Right atrium auricular region (tissue), 2 donors: ENCODE measurements at places on chromosomes 11 and 22.
A peak's percentile ranks its signal among the peaks of the same experiment; 100 is the strongest.

DNA sequence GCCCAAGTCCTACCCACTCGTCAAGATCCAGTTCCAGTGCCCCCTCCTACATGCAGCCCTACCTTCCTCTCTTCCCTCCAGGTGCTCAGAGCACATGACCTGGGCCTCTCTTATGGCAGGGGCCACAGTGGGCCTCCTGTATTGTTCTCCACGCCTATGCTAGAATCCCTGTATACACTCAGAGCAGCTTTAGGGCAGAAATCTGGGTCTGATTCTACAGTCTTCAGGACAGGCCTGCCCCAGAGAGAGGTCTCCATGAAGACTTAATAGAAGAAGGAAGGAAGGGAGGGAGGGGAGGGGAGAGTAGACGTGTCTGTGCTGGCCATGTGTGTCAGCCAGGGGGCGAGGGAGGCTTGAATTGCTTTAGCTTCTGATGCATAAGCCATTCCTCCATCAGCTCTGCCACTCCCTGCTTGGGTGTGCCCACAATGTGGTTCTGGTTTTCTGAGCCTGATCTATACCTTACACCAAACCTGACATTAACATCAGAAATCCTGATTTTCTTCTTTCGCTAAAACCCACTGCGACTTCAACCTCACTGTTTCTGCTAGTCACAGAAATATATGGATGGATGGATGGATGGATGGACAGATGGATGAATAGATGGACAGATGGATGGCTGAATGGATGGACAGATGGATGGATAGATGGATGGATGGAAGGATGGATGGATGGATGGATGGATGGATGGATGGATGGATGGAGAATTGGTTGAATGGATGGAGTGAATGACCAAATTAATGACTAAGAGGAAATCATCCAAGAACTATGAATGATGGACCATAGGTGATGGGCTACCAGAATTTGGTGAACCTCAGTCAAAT lies 56.6 kb upstream of the PRDM11 start:
- DNase-seq, result no peak

GRCh38 chr11:66570079-66570849 lies 1.9 kb upstream of the CTSF start:
- no peak for DNase-seq

- DNase-seq, result no peak
Observed at GRCh38 chr11:62999649-63000048, 14.9 kb upstream of the SLC22A6 start.

DNA sequence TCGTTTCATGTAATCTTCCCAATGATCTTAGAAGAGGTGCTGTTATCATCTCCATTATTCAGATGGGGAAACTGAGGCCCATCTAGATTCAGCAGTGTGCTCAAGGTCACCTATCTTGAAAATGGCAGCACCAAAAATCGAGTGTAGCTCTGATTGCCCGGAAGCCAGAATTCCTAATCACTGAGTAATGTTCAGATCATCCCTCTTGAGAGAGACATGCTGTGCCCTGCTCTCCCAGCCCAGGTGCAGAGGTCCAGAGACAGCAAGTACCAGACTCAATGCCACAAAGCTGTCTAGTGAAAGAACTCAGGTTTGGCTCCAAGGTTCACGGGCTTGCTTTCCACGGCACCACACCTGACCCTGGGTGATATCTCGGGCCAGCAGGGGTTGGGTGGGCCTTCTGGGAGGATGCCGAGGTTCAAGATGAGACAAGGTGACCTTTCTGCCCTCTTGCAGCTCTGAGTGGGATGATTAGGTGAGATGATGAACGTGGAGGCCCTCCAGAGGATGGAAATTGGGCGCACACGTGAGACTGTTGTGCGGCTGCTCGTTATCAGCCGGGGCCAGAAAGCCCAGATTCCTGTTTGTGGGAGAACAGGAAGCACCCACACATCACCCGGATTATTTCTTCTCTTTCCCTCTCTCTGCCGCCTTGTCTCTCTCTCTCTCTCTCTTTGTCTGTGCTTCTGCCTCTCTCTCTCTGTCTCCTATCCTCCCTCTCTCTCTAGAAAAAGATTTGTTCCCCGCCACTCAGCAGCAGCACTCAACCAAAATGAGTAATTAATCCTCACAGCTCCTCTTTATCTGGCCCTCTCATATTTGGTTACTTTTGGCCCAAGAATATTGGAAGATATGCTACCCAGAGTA lies 19.0 kb upstream of the RASD2 start:
- no peak for DNase-seq

DNA sequence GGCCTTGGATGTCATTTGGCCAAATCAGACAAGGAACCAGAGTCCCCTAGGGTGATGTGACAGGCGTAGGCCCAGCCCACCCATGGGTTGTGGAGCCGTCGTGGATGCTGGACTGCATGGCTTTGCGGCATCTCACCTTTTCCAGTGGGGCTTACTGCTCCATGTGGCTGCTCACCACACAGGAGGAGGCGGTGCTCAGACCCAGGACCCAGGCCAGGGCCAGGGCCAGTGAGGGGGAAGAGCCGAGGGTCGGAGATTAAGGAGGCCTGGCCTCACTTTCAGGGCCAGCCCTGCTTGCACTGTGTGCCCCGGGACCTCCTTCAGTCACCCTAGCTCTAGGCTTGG lies 105.6 kb downstream of the ST3GAL4 start:
- DNase-seq, result no peak

DNA sequence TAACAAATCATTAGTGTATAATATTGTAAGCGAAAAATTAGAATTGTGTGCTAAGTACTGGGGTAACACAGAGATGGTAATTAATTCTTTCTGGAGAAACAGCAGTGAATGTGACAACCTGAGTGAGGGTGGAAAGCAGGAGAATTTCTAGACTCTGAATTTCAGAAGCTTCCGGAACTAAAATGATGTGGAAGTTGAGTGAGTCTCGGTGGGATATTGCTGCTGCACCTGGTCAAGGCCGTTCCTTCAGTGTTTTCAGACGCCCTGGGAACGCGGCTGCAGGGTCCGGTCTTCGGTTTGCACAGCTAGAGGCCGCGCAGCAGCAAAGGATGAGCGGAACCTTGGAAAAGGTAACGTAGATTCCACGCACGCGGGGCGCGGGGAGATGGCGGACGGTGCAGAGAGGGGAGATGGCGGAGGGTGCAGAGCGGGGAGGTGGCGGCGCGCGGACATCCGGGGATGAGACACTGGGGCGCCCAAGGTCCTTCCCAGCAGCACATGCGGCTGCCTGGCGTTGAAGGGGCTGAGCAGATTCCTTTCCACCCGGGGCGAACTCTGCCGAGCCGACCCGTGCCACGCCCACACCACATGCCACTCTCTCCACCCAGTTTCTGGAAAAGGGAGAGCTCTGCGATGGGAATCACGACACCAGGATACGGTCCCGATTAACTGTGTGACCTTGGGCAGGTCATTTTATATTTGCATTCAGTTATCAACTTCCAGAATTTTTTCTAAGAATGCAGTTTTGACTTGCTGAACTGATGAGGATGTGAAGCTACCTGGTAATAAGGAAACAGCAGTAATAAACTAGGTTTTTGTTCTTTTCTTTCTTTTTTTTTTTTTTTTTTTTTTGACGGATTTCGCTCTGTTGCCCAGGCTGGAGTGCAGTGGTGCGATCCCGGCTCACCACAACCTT lies at the start of gene MRPL48:
MRPL48 (plus strand) TSS at position 232 of the 916 bp plus-strand sequence; CDS start at position 330, 98 bp downstream.
- DNase-seq, result peak; percentile 89

GRCh38 chr22:22181341-22181850 lies 63.2 kb upstream of the VPREB1 start:
- no peak for DNase-seq

GRCh38 chr11:15223318-15223717 lies 108.6 kb downstream of the INSC start:
- no peak for DNase-seq

DNA sequence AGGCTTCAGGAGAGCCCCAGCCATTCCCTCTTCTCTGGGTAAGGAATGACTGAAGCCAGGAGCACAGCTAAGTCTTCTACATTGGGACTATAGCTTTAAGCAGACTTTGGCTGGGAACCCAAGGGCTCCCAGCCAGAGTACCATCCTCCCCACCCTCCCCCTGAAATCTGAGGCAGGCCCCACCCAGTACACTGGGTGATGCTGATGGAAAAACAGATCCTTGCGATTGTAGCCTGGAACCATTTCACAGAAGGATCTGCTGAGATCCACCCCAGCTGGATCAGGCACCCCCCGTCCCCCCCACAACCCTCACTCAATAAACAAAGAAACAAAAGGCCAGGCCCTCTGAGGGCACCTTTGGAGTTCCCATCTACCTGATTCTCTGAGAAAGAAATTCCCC lies 39.8 kb downstream of the IL18BP start:
- peak; percentile 81 for DNase-seq

DNA sequence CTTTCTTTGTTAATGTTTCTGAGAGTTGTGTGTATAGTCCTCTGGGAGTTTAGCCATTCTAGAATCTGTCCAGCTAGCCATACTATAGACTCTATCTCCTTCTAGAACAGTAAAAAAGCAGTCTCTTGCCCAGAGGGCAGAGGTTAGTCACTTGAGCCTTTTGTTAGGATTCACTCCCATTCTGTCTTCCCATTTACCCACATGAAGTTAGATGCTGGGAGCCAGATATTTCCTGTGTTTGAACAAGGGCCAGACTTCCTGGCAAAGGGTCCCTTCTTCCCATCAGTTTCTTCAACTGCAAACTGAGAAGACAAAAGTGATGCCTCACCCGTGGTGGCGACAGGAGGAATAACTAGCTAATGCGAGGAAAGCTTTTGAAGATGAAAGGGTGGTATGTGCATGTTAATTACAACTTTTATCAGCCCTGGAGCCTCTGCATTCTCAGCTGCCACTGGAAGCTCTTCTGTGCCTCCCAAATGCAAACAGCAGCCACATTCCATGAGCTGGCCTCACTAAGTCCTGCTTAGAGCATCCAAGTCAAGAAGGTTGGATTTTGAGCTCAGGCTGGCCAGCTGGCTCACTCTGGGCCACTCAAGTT lies 12.8 kb downstream of the CD44 start:
- no peak for DNase-seq

- no peak for DNase-seq
Observed at GRCh38 chr11:19892876-19893275, 180.2 kb downstream of the NAV2 start.

DNA sequence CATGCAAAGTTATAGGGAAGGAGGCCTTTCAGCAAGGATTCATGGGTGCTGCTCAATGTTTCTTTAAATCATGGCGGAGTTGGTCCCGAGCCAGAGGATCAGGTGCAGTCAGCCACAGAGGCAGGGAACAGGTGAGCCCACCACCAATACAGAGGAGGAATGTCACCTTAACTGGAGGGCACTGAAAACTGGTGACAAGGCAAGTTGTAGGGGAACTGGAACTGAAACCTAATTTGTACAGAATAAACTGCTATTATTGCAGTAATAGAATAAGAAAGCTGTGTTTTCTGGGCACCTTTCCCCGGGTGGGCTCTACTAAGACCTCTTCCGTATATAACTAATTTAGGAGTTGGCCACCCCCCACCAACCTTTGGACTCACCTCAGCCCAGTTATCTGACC lies 296.0 kb upstream of the NARS2 start:
- DNase-seq, result no peak

DNA sequence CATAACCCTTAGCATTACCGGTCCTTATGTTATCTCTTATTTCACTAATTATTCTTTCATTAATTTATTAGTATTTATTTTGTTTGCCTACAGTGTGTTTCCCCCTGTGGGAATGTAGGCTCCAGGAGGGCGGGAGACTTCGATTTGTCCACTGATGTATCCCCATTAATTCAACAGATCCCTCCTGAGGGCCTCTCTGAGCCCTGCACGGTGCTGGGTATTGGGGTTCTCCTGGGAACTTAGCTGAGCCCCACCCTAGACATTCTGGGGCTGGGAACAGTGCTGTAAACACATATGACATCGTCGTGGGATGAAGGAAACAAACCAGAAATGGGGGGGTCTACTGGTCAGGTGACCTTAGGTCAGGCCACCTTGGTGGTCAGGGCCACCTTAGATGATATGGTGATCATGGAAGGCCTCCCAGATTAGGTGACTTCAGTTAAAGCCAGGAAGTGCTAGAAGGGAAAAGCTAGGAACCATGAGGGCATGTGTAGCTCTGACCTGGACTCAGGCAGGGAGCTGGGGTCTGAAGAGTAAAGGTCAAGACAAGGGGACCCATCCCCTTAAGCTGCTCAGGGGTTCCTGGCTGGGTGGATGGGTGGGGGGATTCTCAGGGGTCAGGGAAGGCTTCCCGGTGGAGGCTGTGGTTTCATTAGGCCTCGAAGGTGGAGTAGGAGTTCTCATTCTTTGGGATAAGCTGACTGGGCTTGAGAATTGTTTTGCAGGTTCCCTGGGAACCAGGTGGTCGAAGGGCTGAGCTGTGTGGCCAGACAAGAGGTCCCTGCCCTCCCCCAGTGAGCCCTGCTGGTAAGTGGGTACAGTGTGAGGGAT lies 1.0 kb downstream of the PHETA2 start:
- DNase-seq, result no peak

DNA sequence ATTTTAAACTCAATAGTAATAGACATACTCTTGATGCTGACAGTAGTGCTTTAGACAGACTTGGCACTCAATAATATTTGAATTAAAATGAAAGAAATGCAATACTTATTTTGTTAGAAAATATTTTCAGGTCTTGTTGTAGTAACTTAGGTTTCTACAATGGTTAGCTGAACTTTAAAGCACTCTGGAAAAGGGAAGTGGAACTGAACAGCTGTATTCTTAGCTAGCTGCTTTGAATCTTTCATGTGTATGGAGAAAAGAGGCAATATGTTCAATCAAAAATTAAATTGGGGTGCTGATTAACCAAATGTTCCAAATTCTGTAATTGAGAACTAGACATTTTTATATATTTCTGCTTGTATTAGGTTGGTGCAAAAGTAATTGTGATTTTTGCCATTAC lies 517.9 kb upstream of the RAG2 start:
- DNase-seq, result no peak

GRCh38 chr11:36427079-36427478 lies 83.0 kb downstream of the TRAF6 start:
- DNase-seq, result no peak

DNA sequence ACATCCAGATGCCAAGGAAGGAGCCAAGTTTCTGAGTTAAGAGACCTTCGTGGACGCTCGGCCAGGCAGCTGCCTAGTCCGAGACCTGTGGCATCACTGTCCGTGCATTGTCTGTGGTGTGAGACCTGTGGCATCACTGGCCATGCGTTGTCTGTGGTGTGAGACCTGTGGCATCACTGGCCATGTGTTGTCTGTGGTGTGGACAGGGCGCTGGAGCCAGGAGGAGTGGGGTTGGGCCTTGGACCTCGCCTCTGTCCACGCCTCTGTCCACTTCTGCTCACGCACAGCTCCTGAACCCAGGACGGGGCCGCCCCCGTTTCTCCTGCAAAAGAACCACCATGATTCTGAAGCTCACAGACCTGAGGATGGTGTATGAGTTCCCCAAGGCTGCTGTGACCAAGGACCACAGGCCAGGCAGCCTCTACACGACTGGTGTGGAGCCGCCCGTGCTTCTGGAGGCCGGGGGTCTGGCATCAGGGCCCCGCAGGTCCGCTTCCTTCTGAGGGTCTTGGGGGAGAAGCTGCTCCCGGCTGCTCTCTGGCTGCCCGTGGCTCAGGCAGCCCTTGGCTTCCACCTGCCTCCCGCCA lies 1218.3 kb downstream of the BRD1 start:
- no peak for DNase-seq

DNA sequence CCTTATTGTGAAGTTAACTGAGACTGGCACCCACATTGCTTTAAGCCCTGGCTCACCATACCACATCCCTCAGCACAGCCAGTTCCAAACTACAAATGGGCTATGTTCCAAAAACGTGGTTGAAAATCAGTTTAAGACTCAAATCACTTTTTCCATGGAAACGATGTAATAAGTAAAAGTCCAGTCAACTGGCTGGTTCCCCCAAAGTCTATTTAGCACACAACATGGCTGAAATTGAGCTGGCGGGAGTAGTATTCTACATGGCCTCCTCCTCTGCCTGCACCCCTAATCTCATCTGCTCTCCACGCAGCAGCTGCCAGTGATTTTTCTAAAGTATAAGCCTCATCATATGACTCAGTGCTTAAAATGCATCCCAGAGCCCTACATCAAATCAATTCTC lies 40.9 kb upstream of the BIRC3 start:
- DNase-seq, result no peak
